ENCODE measurements at places on chromosomes 2 and 18.

DNA sequence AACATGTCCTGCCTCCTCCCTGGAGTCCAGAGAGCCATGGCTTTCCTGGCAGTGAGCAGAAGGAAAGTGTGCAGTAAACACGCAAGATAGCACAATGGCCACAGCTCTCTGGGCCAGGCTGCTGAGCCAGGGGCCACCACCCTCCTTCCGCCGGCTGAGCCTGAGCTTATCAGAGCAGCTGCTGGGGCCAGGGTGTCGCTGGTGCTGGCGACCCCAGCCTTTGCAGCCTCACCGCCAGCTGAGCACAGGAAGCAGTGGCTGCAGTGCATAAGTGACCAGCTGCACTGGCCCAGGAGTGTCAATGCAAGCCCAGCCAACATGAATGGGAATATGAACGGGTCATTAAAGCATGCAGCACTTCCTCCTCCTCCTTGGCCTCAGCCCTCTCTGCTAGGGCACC is 172.0 kb downstream of the ZFP36L2 start:
- DNase-seq: no peak

DNA sequence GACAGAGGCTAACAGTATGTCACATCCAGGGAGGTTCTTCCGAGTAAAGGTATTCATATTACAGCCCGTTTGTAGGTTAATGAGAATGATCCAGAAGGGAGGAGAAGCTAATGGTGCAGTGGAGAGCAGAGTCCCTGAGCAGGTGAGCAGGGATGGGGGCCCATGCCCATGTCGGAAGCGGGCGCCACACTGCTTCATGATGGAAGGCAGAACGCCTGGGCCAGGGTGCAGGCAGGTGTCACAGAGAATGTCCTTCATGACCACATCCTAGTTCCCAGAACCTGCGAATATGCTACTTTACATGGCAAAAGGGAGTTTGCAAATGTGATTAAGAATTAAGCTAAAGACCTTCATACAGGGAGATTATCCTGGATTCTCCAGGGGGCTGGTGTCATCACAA is 4.0 kb downstream of the HES6 start:
- DNase-seq: no peak

DNA sequence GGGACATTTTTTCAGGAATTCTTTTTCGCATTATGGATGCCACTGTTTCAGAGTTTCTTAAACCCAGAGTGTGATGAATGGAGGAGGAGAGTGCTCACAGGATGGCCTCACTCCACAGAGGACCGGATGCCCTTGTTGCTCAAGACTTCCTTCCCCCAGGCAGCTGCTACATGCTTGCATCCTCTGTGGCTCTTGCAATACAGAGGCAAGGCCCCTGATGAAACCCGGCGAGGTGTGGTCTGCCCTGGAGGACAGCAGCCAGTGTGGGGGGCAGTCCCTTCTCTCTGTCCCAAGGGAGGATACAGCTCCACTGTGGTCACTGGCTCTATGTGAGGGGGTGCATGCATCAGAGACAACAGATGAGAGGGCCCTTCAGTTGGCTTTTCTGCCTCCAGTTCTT is 109.6 kb downstream of the SH3RF3 start:
- DNase-seq: peak; percentile 98

DNA sequence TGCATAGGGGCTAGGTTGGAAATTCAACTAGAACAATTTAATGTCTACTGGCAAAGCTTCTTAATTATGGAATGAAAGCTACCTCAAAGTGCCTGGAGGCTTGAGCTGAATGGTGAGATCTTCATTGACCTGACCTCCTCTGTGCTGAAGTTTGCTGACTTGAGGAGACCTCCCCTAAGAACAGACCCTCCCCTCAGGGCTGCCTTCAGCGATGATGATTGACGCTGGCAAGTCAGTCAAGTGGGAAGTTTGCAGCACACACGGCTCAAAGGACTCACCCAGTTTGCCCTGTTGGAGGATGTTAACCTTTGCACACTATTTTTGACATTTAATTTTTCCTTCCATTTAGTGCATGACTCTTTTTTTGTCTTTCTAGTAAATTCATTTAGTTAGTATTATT is 17.2 kb upstream of the POLE4 start:
- no peak for DNase-seq

DNA sequence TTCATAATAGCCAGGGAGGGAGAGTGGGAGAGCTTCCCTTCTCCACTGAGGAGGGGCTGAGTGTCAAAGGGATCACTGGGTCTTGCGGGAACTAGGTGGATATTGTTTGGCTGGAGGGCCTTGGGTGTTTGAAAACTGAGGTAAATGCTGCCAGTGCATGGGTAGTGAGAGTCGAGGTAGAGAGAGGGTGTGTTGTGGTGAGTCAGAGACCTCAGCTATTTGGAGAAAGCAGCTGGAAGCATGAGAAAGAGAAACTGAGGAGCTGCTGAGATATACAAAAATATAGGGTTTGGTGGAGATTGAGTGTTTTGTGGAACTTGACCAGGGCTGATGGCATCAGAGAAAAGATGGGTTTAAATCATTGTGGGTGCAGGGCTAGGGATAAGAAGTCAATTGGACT is 127.0 kb upstream of the CCDC195 start:
- DNase-seq: no peak

DNA sequence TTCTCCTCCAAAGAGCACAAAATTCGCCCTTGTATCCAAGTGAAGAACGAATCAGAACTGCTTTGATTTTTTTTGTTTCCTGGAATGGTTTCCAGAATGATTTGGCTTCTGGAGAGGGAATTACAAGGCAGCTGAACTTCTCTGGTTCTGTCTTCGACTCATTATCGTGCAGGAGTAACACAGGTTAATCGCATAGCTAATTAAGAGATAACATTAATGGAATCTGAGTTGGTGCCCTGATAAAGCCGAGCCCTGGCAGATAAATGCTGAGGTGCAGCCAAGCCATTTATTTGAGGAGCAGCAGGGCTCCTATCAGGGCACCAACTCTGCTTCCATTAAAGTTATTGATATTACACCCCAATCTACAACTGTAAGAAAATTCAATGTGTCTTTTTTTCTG is 433.7 kb downstream of the ZNF521 start:
- DNase-seq: no peak

GRCh38 chr18:32308493-32309120 is 118.8 kb downstream of the MEP1B start:
- DNase-seq: peak; percentile 95

DNA sequence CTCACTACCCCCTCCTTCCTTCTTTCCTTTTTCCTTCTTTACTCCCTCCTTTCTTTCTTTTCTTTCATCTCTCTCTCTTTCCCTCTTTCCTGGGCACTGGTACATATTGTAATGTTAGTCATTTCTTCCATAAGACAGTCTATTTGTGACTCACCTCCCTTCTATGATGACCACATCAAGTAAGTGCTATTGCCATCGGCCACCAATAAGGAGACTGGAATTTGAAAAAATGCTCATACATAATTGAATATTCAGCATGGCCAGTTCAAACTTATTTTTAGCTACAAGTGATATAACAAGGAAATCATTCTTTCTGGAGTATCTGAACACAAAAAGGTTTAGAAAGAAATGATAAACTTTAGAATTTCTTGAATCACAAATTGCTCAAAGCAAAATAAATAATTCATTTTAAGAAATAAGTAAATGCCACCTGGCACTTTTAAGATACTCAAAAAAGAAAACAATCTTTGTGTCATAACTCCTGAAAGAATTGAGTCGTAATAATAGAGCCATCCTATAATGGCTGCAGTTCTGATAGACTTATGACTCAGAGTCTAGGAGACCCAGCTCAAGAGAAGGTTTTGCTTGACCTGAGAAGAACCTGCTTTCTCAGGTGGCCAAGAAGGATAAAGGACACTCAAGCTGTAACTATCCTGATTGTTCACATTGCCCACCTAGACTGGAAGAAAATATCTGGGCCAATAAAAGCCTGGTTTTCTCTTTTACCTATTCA is 51.6 kb upstream of the CCBE1 start:
- DNase-seq: peak; percentile 76

DNA sequence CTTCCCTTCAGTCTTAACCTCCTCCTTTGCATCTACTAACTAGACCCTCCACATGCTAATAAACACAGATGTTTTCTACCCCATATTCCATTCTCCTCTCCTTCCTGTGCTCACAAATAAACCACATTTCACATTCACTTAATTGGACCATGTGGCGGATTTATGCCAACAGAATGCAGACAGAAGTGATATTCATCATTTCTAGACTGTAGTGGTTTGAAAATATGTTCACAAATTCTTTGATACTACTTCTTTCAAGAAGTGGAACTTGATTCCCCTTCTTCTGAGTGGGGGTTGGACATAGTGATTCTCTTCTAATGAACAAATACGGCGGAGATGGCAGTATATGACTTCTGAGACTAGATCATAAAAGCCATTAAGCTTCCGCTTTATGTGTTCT is 73.5 kb upstream of the SPTBN1 start:
- no peak for DNase-seq

Measured in fibroblast of pulmonary artery (primary cell).